ENCODE measurements at places on chromosomes 4 and X.

- no peak for DNase-seq
Observed at GRCh38 chr4:113025416-113025815, 24.0 kb upstream of the ANK2 start.

- no peak for DNase-seq
Observed at GRCh38 chr4:163598028-163598427, 103.5 kb downstream of the TMA16 start.

- no peak for DNase-seq
Observed at GRCh38 chr4:45078201-45078600, 351.8 kb upstream of the GNPDA2 start.

DNA sequence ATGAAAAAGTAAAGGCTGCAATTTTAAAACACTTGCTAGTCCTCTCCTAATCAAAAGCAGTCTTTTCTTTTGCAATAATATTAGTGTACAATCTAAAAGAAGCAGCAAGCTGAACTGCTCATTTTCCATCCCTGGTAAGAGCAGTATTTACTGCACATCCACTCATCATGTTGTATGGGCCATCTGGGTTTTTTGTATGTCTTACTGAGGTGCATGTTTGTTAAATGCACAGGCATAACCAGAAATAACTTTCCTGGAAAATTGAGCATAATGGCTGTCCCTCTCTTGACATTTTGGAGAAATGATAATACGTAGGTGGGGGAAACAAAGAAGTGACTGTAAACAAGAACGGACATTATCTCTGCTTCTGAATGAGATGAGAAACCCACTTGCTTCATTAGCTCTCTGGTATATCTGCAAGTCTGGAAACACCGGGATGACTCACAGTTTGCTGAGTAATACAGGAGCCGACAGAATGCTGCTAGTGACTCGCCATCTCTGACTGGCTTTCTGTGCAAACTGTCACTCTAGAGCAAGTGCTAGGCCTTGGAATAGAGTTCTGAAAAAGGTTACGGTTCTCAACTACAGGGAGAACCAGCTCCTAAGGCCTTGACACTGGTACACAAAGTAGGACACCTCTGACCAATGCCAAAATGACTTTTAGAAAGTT is 85.7 kb upstream of the MTM1 start:
- DNase-seq, result peak; percentile 35

Measured in activated CD8-positive, alpha-beta T cell treated with anti-CD3 and anti-CD28 coated beads, Interleukin-2, amount 10 ng/mL, durations not matched to agents 7 days and 5 days (primary cell).